Fibroblast of skin of right quadriceps (primary cell): ENCODE measurements at places on chromosomes 5 and 9.

- peak; percentile 23 for DNase-seq
Observed at GRCh38 chr9:117718085-117718484, 13.9 kb downstream of the TLR4 start.

GRCh38 chr5:113380807-113381326 is 53.9 kb downstream of the TSSK1B start:
- no peak for DNase-seq

GRCh38 chr9:5483306-5483705 is 27.0 kb upstream of the PDCD1LG2 start:
- no peak for DNase-seq

- DNase-seq, result peak; percentile 40
Observed at GRCh38 chr9:13427587-13427986, 148.1 kb upstream of the MPDZ start.

- DNase-seq, result no peak
Observed at GRCh38 chr5:103474677-103475076, 87.9 kb downstream of the NUDT12 start.

DNA sequence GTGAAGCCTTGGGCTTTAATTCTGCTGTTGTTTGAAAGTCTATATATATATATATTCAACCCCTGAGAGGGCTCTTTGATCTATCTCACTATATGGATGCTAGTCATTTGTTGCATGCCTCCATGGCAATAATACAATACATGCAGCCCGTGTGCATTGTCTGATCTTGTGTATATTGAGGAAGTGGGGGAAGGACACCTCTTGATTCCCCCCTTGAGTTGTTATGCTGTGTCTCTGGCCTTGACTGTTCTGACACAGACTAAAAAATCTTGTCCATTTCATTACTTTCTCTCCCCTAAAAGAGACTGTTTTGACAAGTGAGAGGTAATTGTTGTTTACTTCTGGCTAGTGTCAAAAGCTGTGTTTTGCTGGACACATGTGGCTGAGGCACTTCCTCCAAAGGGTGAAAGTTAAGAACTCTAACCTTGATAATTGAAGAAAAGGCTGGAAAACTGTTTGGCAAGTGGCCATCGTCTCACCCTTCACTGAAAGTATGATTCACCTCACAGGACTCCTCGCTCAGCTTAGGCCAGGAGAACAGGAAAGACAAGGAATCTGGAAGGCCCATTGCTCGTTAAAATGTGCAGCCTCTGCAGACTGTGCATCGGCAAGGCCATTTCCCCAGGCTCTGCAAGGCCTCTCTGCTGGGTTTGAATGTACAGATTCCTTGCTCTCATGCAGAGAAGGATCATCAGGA is 304.0 kb downstream of the PRELID2 start:
- DNase-seq, result peak; percentile 86

GRCh38 chr9:123424131-123424530 is 68.1 kb downstream of the CRB2 start:
- no peak for DNase-seq

DNA sequence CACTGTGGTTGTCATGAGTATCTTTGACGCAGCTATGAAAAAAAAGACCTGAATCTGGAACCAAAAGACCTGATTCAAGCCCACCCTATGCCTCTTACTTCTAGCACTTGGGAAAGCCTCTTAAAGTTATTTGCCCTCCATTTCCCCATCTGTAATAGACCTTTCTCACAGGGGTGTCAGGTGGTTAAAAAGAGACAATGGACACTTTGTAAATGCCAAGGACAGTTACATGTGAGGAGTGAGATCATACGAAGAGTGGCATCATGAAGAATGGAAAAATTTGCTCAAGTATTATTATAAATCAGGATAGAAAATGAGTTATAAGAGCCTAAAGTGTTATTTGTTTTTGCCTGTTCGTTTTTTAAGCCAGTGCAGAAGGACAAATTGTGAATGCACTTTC is 46.5 kb downstream of the ACTL7B start:
- no peak for DNase-seq

- no peak for DNase-seq
Observed at GRCh38 chr9:126166291-126166690, 160.3 kb upstream of the MVB12B start.

- DNase-seq, result no peak
Observed at GRCh38 chr9:135908093-135908753, 877 bp upstream of the CAMSAP1 start.

DNA sequence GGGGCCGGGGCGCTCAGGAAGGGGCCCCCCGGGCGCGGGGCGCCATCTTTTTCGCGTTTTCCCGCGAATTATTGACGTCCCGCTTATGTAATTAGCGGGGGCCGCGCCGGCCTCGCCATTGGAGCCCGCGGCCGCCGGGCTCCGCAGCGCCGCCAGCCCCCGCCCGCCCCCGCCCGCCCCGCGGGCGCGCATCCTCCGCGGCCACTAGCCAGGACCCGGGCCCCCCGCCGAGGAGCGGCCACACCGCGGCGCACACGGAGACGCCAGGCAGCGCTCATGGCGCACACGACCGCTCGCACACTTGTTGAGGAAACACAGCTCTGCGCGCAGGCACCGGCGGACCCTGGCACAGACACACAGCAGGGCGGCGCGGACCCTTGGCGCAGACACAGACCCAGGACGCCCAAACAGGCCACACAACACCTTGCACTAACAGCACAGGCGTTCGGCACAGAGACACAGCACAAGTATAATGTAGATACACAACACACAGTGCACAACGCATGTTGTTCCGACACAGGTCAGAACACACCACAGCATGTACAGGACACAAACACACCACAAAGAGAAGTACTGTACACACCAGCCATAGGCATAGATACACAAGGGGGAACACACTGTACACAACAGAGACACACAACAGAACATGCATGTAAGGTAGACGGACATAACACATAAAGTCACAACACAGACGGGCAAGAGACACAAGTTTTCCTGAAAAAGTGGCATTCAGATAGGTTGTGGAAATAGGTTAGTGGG is 467 bp upstream of the PHF19 start:
- DNase-seq, result peak; percentile 68

DNA sequence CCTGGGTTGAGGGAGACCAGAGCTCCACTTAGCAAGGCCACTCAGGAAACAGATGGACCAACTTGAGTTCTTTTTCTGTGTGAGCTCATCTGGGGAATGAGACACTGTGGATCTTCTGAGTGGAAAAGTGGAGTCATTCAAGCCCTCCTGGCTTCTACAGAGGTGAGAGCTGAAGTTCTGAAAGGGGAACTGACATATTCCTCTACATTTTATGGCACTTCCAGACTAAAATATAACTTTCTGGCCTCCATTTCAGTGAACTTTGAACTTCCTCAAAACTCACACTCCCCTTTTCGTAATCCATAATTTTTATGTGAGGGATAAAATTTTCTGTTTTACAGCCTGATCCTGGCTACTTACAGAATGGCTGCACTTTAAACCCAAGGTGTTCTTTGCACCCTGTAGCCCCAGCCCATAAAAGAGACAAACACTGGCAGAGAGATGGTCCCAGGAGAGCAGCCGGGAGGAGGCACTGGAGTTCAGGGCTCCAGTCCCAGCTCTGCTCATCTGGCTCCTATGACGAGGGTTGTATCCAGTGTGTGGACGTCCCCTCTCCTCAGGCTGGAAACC is 10.8 kb downstream of the SPAAR start:
- no peak for DNase-seq

DNA sequence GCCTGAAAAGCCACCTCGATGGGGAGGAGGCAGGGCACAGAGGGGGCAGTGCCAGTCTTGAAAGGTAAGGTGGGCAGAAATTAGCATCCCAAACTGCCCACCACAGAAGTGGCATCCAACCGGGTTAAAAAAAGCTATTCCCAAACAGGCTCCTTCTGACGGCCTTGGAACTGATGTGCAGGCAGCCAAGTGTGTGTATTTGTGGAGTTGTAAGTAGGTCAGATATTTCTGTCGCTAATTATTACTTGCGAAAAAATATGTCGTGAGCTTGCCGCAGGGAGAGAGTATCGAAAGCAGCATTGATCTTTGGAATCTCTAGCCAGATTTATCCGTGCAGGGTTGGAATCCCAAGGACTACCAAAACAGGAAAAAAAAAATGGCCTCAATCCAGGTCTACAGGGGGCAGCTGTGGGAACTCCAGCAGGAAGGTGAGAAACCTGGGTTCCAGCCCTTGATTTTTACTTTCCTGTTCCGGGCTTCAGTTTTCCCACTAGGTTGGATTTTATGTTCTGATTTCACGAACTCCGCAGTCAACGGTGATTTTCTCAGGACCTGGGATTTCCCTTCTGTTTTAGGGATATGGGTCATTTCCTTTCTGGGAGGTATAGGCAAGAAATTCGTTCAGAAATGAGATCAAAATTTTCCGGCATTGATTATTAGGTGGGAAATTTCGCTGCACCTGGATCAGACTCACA is 200.8 kb downstream of the RGS3 start:
- DNase-seq, result no peak

DNA sequence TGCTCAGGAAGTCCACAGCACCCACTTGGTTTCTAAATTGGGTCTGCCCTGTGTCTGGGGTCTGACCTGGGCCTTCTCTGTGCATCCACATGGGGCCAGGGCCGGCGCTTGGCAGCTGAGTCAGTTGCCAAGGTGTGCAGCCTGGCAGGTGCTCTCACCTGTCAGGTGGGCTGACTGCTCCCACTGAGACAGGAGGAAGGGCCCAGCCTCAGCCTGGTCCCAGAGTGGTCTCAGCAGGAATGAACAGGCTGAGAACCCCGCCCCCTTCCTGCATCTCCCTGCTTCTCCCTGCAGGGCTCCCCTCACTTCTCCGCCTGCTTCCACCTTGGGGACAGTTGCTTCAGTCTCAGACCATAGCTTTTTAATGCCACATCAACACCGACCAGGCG is 60.5 kb downstream of the BARX1 start:
- no peak for DNase-seq
